ENCODE measurements at places on chromosomes 2 and 18.

DNA sequence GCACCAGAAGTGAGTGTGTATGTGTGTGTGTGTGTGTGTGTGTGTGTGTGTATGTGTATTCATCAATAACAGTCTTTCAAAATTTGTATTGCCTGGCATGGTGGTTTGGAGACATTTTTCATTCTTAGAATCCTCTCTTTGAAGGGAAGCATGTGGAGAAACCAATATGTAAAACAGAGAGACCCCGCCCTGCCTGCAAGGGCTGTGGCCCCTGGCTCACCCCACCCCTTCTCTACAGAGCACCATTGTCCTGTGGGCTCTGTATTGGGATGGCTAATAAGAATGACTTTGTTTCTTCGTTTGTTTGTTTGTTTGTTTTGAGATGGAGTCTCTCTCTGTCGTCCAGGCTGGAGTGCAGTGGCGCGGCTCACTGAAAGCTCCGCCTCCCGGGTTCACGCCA, 65.9 kb downstream of the GNAL start:
- DNase-seq, result no peak

DNA sequence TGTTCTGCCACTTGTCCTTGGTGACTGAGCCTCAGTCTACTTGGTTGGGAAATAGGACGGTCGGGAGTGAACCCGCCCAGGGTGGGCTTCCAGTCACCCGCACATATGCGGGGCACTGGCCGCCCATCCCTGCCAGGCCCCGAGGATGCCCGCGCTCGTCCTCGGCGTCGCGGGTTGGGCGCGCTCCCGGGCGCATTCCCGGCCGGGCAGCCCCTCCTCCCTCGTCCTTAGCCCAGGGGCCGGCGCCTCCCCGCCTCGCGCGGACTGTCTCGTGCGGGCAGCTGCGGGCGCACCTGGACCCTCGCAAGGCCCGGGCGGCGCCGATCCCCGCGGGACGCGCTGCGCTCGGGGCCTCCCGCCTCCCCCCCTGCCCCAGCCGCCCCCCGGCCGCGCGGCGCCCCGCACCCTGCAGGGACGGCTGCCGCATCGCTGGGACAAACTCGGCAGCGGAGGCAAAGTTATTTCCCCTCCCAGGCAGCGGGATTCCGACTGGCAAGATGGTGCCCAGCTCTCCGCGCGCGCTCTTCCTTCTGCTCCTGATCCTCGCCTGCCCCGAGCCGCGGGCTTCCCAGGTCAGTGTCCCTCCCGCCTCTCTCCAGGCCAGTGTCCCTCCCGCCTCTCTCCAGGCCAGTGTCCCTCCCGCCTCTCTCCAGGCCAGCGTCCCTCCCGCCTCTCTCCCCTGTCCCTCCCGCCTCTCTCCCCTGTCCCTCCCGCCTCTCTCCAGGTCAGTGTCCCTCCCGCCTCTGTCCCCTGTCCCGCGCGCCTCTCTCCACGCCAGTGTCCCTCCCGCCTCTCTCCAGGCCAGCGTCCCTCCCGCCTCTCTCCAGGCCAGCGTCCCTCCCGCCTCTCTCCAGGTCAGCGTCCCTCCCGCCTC, at the start of gene FBLN7:
FBLN7 (plus strand) TSS at position 227 of the 874 bp plus-strand sequence; CDS start at position 498, 271 bp downstream.
- DNase-seq, result peak; percentile 50

- DNase-seq, result no peak
Measured at GRCh38 chr18:58388736-58389135, 240.2 kb downstream of the ALPK2 start.

GRCh38 chr18:8794156-8794933, 89.0 kb downstream of the MTCL1 start:
- peak; percentile 31 for DNase-seq

GRCh38 chr18:47909484-47909883, 21.0 kb downstream of the SMAD2 start:
- DNase-seq, result no peak

GRCh38 chr2:15874321-15874720, 66.0 kb upstream of the MYCN start:
- no peak for DNase-seq

GRCh38 chr18:47964053-47964452, 33.6 kb upstream of the SMAD2 start:
- DNase-seq, result no peak

GRCh38 chr2:134791616-134792015, 46.8 kb upstream of the ACMSD start:
- no peak for DNase-seq

DNA sequence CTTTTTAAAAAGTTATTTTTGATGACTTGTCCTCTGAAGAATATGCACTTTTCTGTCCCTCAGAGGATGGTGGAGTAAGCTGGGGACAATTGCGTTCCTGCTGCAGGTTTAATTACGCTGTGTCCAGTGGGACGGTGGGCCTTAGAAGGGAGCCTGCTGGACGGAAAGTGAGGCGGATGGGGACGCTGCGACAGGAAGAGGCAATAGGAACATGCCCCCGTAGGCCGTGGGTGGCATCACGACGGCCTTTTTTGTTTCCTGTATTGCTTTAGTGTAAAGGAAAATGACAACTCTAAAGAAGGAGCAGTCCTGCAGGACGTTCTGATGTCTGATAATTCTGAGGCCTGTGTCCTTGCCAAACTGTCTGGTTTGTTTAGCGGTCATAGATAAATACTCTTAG, 121.6 kb downstream of the NFATC1 start:
- DNase-seq, result no peak

DNA sequence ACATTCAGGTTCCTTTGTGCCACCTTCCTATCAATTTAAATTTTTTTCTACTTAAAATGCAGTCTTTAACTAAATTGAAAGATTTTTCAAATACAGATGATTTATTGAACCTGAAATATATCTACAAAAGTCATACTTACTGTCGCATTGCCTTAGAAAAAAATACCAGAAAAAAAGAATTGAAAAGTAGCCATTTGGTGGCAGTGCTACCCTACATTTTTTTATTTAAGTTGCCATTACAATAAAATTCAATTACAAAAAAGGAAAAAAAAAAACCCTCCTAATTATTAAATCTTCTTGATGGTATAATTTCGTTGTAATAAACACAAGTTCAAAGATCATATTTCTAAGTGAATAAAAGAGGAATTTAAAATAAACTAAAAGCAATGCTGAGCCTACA, 43.4 kb downstream of the DSC3 start:
- no peak for DNase-seq

Data from AG08395 (cell line).